Activated naive CD8-positive, alpha-beta T cell treated with anti-CD3 and anti-CD28 coated beads for 36 hours (primary cell): ENCODE measurements at places on chromosomes 6 and 20. TPM values are rescaled to one million over a fixed set of nuclear protein-coding genes. Genes with fewer than 3 reads are reported as not detected.
A peak's percentile ranks its signal among the peaks of the same experiment; 100 is the strongest.

DNA sequence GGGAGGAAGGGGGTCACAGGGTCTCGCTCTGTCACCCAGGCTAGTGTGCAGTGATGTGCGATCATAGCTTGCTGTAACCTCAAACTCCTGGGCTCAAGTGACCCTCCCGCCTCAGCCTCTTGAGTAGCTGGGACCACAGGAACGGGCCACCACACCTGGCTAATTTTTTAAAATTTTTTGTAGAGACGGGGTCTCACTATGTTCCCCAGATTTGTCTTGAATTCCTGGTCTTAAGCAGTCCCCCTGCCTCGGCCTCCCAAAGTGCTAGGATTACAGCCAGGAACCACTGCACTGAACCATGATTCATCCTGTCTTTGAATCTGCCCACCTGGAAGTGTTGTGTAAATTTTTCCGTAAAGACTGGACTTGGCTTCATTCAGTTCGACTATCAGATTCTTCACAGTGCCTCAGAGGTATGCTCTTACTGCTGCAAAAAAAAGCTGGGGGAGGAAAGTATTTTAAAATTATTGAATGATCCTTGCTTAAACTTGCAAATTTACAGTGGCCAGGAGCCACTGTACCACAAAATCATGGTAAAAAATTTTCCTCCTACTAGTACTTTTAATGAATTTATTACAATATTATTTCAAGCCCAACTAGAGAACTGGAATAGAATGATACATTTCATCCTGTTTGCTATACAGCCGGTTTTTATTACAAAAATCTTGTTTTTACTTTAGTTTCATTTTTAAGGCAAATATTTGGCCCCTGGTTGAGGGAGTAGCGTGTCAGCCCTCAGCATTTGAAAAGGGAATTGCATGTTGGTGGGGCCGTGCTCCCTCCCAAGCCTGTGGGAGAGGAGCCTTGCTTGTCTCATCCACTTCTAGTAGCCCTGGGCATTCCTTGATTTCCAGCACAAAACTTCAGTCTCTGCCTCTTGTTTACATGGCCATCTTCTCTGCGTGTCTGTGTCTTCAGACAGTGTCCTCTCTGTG lies 202.5 kb upstream of the SGK1 start:
- DNase-seq, result no peak

CYP24A1 gene
- total RNA-seq, result not detected

GRCh38 chr6:133623621-133624020 lies 265.3 kb upstream of the TCF21 start:
- no peak for DNase-seq

- DNase-seq, result no peak
Observed at GRCh38 chr6:28839443-28840120, 84.2 kb downstream of the TRIM27 start.

- DNase-seq, result no peak
Observed at GRCh38 chr6:143971482-143972205, 36.4 kb downstream of the PLAGL1 start.

PARD6B gene
- 3.9 TPM for total RNA-seq

DNA sequence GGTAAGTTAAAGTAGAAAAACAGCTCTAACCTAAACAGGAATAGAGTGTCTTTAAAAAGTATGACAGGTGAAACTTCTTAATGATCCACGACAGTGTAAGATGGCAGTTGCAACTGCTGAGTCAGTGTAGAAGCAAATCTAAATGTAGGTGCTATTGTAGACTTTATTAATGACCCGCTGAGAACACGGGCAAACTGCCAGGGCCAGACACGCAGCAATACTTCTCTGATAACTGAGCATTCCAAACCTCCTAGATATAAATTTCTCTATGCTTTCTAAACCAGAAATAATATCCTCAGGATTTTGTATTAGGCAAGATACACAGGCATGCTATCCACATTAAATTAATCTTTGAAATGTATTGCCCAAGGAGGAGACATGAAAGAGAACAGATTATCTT lies 1076.4 kb downstream of the HACE1 start:
- DNase-seq, result no peak

PNRC1 gene
- 84.5 TPM for total RNA-seq

SMOC2 gene
- total RNA-seq, result not detected

DNA sequence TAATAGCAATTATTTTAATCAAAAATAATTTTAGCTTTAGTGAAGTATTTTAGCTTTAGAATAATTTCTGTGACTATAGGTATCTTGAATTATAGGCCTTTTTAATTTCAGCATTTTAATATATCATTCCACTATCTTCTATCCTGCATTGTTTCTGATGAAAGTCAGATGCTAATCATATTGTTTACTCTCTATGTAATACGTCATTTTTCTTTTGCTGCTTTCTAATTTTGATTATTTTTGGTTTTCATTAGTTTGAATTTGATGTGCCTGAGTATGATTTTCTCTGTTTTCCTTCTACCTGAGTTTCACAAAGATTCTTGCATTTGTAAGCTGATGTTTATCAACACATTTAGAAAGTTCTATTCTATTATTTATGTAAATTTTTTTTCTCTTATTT lies 17.4 kb upstream of the ADGRG6 start:
- DNase-seq, result no peak

SLC22A7 gene
- not detected for total RNA-seq

DNA sequence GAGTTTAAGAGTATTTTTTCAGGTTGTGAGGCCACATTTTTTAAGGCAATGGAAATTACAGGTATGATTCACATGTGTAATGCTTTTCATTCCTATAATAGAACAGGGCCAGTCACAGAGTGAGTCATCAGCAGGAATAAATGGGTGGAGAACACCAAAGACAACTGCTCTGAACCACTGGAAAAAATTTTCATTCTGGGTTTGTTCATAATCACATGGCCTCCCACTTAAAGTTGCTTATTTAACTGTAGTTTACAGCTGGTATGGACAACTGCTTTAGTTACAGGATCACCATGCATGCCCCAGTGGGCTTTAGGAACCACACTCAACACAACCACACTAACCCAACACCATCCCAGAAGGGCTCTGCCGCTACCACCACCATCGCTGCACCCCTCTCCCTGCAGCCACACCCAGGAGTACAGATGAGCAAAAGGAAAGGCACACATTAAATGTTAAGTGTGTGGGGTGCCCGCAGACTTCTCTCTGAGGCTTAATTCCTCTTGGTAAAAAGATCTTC lies 107.0 kb upstream of the DST start:
- DNase-seq, result no peak

GRCh38 chr6:135353113-135353512 lies 144.4 kb downstream of the AHI1 start:
- no peak for DNase-seq

- no peak for DNase-seq
Observed at GRCh38 chr6:97462031-97462430, 179.0 kb upstream of the MMS22L start.

- no peak for DNase-seq
Observed at GRCh38 chr6:102895683-102896082, 1502.2 kb downstream of the GRIK2 start.

GRCh38 chr6:24988562-24988961 lies 52.8 kb upstream of the RIPOR2 start:
- no peak for DNase-seq

DST gene
- total RNA-seq, result 1.8 TPM

LIN28B gene
- 0.18 TPM for total RNA-seq

- DNase-seq, result no peak
Observed at GRCh38 chr20:10636326-10636818, 37.4 kb downstream of the JAG1 start.

IMPG1 gene
- not detected for total RNA-seq

DNA sequence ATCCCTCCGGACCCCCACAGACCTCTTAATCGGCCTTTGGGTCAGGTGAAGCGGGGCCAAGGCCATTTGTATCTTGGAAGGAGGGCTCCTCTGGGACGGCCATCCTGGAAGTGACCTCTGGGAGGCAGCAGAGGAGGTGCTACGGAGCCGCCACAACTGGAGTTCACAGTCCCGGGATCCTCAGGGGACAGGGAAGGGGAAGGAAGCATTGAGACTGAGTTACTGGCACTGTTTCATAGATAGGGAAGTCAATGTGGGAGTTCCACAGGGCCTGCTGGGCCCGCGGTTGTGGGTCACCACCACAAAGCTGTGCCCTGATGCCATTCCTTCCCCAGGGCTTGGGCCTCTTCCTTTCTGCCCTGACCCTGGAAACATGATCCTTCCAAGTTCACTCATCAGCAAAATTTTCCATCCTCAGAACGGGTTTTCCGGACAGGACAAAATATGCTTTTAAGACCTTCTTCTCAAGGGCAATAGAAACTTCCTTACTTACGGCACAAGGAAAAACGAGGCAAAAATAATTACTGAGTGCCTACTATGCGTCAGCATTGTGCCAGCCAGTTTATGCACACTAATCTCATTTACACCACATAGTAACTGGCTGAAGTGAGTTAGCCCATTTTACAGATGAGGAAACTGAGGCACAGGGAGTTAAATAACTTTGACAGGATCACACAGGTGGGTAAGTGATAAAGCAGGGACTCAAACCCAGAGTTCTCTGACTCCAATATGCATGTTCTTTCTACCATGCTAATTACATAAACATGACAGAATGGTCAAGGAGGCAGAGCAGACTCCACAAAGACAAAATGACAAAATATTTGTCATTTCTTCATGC lies 143.8 kb downstream of the UNC5CL start:
- DNase-seq, result no peak

CFAP61 gene
- total RNA-seq, result not detected

DNA sequence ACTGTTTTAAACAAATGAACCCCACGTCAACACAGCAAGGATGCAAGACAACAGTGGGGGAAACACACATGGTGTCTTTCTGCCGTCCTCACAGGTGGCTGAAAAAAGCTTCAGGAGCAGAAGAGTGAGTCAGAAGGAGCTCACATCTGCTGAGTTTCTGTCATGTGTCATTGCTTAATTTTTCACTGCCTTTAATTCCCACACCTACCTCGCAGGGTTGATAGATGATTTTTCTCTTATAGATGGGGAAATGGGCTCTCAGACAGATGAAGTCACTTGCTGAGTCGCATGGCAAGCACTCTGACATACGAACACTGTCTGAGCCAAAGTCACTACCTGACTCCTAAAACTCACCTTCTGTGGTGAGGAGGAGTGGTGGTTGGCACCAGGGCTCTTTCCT lies 28.3 kb upstream of the CARMIL1 start:
- peak; percentile 6 for DNase-seq

GRCh38 chr20:64009811-64010387 lies 26.1 kb upstream of the C20orf204 start:
- no peak for DNase-seq

DNA sequence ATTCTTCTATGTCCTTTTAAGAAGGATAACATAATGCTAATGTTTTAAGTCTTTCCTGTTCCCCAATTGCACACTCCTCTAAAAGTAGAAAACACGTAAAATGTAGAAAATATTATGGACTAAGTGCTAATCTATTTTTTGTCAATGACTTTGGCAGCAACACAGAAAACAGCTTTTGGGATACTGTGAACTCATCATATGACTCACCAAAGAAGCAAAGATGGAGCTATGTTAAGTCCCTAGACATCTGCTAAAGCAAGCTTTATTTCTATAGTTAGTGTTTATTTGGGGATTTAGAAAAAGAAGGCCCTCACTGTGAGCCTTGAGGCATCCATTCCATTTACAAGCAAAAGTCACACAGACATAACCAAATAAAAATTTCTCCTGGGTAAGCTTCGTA lies 23.0 kb downstream of the OPN5 start:
- no peak for DNase-seq

DNA sequence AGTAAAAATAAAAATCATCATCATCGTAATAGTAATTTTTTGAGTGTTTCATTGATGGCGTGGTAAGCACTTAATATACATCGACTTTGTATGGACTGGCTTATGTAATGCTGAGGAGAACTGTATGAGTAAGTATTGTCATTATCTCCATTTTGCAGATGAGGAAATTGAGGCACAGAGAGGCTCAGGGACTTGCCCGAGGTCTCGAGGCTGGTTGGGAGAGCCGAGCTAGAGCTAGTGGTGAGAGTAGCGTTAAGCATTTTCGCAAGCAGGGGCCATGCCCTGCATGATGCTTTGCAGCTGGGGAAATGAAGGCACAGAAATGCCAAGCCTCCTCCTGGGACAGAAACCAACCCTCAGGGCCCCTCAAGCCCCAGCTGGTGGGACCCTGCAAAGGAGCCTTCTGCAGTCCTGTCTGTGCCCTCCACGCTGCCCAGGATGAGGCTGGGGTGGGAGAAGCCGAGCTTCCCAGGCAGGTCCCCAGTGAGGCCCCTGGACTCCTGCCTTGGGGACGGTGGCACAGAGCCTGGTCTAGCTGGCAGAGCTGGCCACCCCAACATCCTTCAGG lies 31.1 kb upstream of the STX16 start:
- peak; percentile 12 for DNase-seq

- DNase-seq, result no peak
Observed at GRCh38 chr20:24314053-24314452, 155.4 kb upstream of the SYNDIG1 start.

DNA sequence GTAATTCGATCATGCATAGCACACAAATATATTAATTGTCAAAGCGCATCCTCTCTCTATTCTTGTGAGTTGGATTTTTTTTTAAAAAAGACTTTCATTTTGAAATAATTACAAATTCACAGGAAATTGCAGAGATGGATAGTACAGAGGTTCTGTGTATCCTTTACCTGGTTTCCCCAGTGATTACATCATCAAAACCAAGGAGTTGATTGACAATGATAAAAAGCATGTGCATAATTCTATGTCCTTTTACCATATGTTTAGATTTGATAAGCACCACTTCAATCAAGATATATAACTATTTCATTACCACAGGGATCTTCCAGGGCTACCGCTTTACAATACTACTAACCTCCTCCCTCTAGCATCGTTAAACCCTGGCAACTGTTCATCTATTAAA lies 40.2 kb downstream of the CCN2 start:
- no peak for DNase-seq

GRCh38 chr6:94278146-94278545 lies 858.8 kb upstream of the EPHA7 start:
- no peak for DNase-seq

DNA sequence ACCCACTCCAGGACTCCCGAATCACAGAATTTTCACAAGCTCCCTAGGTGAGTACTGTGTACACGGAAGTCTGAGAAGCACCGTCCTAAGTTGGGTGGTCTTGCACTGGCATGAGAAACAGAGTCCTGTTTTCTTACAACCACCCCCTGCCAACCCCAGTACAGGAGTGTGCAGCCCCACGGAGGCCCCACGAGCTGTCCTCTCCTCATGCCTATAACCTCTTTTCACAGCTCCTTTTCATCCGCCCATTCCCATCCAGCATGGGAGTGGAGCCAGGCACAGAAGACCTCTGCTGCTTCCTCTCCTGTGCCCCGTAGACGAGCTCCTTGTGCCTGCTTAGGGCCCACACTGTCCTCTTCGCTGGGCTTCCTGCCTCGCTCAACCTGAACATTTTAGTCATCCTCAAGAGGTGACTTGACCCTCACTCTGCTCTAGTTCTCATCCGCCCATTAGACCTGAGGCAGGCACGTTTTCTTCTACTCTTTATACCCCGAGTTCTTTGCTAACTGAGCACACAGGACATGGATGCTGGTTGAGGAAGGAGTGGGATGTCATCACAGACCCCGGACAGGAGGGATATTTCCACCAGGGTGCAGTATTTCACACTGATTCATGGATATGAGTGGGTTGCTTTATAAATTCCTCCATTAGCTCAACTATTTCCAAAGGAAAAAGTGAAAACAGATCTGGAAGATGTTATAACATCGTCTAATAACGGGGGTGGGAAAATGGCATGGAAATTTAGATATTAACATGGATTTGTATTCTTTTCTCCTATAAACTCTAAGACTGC lies 160.5 kb downstream of the TTLL2 start:
- no peak for DNase-seq

GRCh38 chr20:24493661-24494459 lies 24.4 kb downstream of the SYNDIG1 start:
- no peak for DNase-seq
